Osteocyte (in vitro differentiated cells): ENCODE measurements at places on chromosomes 2 and 18.

DNA sequence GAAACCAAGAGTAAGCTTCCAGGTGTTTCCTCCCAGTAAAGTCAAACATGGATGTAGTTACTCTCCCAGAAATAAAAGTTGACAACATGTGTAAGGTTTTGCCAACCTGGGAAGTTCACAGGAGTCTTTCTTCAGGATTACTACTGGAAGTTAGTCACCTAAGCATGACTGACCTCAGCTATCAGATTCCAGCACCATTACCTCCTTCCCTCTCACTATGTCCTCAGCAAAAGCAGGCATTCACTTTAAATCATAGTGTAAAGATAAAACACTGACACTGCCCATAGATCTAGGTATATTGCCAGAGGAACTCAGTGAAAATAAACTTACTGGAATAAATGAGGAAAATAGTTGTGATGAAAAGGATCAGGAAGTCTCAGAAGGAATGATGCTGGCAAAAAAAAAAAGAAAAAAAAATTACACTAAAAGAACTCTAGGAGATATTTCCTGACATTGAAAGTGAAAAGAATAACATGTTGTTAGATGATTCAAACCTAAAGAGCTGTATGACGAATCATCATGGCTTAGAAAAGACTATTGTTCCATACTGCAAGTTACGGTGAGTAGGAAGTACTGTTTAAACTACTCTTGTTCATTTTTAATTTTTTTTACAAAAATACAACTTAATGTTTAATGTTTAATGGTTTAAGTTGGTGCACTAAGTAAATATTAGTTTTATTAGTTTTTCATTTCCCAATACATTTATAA lies 484.5 kb upstream of the ZNF804A start:
- DNase-seq = no peak

DNA sequence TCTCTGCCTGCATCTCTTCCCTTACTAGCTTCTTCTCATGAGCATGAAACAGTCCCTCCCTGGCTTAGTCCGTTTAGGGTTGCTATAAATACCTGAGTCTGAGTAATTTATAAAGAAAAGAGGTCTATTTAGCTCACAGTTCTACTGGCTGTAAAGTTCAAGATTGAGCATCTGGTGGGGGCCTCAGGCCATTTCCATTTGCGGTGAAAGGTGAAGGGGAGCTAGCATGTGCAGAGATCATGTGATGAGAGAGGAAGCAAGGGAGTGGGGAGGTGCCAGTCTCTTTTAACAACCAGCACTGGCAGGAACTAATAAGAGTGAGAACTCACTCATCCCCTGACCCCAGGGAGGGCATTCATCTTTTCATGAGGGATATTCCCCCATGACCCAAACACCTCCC lies 26.8 kb downstream of the RHBDD1 start:
- no peak for DNase-seq

GRCh38 chr2:217911283-217912097 lies 91.3 kb downstream of the TNS1 start:
- DNase-seq = no peak

DNA sequence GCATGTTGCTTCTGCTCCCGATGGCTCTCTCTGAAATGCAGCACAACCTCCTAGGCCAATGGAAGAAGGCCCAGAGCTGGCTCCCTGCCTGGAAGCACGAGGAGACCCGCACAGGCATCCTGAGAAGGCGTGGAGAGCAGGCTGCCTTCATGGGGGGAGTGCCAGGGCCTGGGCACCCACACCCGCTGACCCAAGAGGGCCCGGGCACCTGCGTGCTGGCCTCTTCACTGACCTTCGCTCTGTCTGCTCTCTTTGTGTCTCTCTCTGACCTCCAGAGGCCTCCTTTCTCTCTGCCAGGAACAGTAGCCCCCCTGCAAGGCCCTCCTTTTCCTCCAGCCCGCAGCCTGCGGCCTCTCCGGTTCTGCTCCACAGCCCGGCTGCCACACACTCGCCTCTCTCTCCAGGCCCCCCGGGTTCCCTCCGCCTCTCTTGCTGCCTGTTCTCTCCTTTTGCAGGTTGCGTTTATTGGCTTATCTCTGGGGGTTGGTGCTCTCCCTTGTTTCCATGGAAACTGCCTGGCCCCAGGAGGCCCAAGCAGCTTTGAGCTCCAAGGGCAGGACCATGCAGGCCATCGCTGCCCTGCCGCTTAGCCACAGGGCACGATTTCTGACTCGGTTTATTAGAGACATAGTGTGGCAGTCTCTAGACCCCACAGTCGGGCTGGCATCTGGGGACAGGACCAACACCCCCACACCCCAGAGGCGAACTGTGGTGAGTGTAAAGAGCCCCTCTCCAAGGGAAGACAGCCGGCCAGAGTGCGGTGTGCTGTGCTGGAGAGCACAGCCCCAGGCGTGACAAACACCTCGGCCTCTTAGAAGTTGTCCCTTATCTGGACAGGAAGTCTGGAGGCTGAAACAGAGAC lies 1.7 kb downstream of the MZT2B start:
- DNase-seq = no peak

DNA sequence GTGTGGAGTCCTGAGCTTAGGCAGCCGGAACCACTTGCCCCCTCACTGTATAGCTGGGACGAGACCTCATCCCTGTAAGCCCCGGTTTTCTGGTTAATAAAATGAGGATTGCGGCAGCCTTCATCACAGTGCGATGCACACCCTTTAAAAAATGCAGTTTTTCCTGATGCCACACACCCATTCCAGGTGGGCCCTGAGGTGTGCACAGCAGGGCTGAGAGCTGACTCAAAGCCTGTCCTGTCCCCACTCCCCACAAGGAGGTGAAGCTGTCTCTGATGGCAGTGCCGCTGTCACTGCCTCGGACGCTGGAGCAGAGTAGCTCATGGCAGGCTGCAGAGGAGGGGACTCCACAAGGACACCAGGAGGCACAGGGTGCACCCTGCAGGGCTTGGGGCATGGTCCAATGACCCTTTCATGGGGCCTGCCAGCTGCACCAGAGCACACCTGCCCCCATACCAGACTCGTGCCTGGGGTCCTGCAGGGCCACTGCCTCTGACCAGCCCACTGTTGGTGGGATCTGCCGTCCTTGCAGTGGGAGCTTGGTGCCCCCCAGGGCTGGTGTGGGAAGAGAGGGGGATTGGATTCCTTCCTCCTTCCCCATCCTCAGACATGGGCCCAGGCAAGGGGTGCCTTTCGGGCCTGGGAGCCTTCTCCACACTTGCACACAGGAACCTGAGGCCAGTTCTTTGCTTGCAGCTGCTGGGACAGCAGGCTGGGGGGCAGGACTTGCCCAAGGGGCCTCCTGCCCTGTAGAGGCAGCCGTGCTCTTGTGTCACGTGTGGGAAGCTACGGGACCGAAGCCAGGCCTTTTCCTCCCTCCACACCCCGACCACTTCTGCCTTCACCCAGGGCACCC lies 22.8 kb downstream of the GPC1 start:
- DNase-seq = no peak

DNA sequence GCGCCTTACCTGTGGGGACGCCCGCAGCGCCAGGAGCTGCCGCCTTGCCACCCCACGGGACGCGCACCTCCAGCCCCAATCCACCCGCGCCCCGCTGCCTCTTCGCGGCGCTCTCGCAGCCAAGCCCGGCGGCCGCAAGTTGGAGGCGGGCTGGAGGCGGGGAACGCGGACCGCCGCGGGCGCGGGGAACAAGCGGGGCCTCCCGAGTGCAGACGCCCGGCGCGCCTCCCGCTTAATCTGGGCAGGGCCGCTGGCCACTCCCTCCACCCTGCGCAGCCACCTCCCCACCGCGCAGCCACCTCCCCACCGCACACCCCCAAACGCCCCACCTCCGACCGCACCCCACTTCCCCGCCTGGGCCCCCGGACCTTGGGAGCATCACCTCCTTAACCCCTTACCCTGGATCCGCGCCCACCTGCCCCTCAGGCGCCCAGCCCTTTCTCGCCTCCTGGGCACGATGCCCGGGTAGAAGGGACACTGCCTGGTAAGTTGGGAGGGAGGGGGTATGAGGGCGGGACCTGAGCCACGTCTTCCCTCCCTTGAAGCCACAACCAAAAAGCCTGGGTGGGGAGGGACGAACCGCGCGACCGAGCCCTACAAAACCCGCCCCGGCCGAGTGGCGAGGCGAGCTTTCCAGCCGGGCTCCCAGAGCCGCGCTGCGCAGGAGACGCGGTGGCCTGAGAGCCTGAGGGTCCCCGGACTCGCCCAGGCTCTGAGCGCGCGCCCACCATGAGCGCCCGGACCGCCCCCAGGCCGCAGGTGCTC lies at the start of the genes COL4A3 and COL4A4:
Gene COL4A3, plus strand, starts transcription at position 627 of the 765 bp plus-strand sequence. Its CDS starts 103 bp downstream, at position 730.
Gene COL4A4, minus strand, starts transcription at position 208 of the 765 bp plus-strand sequence. CDS start 16,722 bp downstream, outside the sequence.
- no peak for DNase-seq

DNA sequence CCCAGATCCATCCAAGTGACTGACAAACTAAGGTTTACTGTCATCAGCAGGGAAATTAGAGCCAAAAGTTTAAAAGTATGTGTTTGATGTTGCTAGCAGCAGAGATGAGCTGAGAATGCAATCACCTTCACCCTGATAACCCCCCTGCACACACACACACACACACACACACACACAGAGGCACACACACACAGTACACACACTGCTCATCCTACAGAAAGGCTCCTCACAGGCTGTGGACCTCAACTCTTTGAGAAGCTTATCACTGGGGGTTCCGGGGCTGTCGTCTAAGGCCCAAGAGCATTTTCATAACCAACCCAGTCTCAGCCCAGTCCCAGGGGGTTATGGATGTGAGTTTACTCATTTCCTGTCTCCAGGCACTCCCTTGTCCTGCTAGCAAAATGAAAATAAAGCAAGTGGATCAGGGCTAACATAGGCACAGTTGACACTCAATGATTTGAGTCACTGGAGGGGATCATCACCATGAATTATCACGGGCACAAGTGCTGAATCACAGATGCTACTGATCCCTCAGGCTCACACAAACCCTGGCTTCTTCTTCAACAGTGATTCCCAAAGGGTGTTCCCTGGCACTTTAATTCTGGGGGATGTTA lies 76.6 kb downstream of the ALK start:
- DNase-seq = no peak

DNA sequence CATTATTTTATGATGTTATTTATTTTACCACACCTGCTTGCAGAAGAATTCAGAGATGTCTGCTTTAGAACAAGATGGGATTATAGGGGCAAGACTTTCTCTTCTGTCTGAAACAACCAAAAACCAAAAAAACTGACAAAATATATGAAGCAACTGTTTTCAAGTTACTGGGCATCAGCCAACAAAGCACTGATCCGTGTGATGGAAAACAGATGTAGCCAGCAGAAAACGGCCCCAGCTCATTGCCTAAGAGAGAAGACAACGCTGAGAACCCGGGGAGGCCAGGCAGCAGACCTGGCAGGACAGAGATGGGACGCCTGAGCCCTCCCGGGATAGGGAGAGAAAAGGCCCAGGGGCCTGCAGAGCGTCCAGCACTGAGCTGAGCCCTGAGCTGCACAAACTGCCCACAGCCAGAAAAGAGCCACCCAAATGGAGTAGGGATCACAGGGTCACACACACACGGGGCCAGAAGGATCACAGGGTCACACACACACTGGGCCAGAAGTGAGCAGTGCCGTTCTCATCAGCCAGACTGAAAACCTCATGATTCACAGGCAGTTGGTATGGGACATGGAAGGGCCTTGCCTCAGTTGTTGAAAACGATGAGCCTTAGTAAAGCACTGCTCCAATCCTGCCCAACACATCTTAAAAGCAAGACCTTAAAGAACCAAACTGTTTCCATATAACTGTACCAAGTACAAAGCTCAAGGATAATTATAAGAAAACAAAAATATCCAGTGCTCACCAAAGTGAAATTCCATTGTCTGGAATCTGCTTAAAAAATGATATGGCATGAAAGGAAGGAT lies 12.1 kb downstream of the PXDN start:
- peak; percentile 83 for DNase-seq

- no peak for DNase-seq
These were observed 57.4 kb downstream of the ADI1 start for GRCh38 chr2:3461801-3462492.

GRCh38 chr18:10261344-10262276 lies 192.8 kb upstream of the APCDD1 start:
- DNase-seq = no peak

GRCh38 chr18:8936619-8937018 lies 165.9 kb upstream of the NDUFV2 start:
- no peak for DNase-seq

DNA sequence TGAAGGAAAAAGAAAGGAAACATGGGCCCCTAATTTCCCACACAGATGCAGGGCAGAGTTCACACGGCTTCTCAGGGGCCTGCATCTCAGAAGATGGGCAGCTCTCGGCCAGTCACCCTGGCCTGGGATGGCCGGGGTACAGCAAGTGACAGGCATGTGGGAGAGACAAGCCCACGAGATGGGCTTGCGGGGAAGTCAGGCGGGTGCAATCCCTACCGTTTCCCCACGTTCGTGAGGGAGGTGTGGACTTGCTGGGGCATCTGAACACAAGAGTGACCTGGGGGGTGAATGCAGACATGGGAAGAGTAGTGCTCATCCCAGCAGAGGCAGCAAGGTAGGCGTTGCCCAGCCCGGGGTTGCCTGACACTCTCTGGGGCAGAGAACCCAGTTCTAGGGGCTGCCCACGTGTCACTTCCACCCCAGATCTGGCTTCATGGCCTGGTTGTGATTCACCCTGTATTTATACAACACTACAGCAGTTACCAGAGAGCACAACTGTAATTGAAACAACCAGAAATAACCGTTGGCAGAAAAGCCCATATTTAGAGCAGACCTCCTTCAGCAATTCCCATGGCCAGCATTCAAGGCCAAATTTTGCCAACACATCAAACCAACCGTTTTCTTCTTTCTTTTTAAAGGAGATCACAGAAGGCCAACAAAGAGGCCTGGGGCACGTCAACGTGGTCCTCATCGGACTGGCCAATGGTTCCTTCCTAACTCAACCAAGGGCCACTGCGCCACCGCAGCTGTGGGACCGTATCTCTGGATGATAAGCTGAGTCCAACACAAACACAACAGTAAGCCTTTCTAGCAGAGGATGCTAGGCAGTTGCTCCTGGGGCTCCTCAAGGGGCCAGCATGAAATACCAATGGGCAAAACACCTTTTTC lies 58.4 kb downstream of the PARD6G start:
- DNase-seq = no peak

GRCh38 chr18:814300-815084 lies 2.5 kb upstream of the YES1 start:
- no peak for DNase-seq

DNA sequence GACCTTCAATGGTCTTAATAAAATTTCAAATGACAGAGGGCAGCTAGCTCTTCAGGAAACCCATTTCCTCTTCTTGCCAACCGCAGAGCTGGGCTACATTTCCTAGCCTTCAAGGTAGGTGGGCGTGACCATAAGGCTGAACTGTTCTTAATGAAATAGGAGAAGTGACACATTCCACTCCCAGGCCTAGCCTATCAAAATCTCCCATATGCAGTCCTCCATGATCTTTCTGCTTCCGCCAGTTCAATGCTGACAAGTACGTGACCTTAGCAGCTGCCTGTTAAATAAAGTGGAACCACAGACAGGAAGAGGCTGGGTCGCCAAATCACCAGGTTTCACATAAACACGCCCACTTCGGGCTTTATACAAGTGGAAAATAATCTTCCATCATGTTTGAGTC lies 13.2 kb downstream of the SERPINE2 start:
- no peak for DNase-seq
